ENCODE measurements at places on chromosomes 5 and 9. TPM values are rescaled to one million over a fixed set of nuclear protein-coding genes. Genes with fewer than 3 reads are reported as not detected.
A peak's percentile ranks its signal among the peaks of the same experiment; 100 is the strongest.

GRCh38 chr9:15965246-15965745 lies 412.5 kb downstream of the CCDC171 start:
- no peaks in the 10 kb centered on the region for H3K27me3 ChIP-seq
- peaks cover 8% of the 10 kb centered on the region for H3K4me1 ChIP-seq
- no peak for DNase-seq
- no peak overlapping the region for H3K27ac ChIP-seq
- H3K36me3 ChIP-seq: no peaks in the 10 kb centered on the region
- H3K4me3 ChIP-seq: no peak overlapping the region

FRMPD1 gene
- not detected for total RNA-seq

DNA sequence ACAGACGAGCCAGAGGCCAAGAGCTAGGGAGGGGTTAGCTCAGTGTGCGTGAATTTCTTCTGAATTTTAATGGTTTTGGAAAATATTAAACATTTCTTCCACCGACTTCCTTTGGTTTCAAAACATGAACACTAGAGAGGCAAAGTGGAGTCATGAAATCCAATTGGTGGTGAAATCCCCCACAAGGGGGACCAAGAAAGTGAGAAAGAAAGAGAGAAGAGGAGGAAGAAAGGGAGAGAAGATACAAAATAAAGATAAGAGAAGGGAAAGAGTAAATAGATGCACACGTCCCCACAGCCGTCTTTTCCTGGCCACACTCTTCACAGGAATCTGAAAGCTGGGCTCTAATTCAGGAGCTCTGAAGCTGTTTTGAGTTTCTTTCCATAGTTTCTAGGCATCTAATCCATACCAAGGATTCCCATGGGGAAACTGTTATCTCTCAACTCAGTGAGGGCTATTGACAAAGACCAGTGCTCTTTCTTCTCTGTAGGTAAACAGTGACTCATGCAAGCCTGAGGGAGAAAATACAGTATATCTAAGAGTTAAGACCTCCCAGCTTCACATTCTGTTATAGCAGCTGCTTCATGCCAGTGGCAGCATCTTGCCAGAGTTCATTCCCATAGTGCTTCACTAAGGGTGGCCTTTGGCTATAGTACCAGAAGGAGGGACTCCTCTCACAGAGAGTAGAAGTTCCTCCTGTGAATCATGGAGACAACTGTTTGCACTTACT lies 115.8 kb upstream of the LIFR start:
- no peak for DNase-seq
- no peaks in the 10 kb centered on the region for H3K4me1 ChIP-seq
- peaks cover 19% of the 10 kb centered on the region for H3K27me3 ChIP-seq

KCNV2 gene
- not detected for total RNA-seq

DNA sequence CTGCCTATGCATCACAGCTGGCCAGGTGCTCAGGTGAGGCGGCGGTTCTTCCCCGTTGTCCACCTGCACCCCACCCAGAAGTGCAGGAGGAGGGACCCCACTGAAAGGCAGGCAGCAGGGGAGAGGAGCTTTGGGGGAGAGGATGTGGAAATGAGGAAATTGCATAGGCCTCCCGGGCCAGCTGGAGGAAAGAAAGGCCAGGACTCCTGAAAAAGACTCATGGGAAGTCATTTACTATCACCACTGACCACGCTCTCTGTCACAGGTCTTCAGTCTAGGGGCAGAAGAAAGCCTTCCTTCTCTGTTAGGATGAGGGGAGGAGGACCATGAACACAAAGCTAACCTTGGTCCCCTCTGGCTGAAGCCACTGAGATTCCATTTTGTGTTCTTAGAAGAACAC lies 28.1 kb downstream of the KCNMB1 start:
- no peaks in the 10 kb centered on the region for H3K4me1 ChIP-seq
- peaks cover 7% of the 10 kb centered on the region for H3K27me3 ChIP-seq
- H3K36me3 ChIP-seq: no peaks in the 10 kb centered on the region
- H3K4me3 ChIP-seq: no peak overlapping the region
- DNase-seq: no peak

OBP2B gene
- not detected for total RNA-seq

PCDH1 gene
- 0.18 TPM for total RNA-seq

RGS14 gene
- 1.1 TPM for total RNA-seq

PTAR1 gene
- 57.2 TPM for total RNA-seq

DNA sequence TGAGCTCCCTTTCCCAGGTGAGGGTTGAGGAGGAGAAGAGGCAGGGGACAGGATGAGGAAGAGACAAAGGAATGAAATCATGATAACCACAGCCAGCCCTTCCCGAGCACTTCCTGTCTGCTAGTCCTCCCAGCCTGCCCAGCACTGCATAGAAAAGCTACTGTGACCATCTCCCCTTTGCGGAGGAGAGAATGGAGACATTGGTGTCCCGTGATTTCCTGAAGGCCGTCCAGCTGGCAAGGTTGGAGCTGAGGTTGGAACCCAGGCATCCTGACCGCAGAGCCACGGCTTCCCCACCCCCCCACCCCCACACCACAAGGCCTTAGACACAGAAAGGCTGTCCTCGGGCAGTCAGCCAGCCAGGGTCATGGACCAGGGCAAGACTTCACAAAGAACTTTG lies 131.1 kb upstream of the ICE1 start:
- H3K4me3 ChIP-seq: no peak overlapping the region
- peaks cover 33% of the 10 kb centered on the region for H3K4me1 ChIP-seq
- DNase-seq: no peak
- peaks cover 6% of the 10 kb centered on the region for H3K27me3 ChIP-seq
- H3K36me3 ChIP-seq: no peaks in the 10 kb centered on the region
- no peak overlapping the region for H3K27ac ChIP-seq

- peaks cover 11% of the 10 kb centered on the region for H3K36me3 ChIP-seq
- H3K4me3 ChIP-seq: no peak overlapping the region
- no peak for DNase-seq
- no peak overlapping the region for H3K27ac ChIP-seq
- peaks cover 2% of the 10 kb centered on the region for H3K27me3 ChIP-seq
- H3K4me1 ChIP-seq: no peaks in the 10 kb centered on the region
These were observed 481.6 kb downstream of the SPATA31A7 start for GRCh38 chr9:61671276-61671973.

- peak overlapping the region; percentile 36 for H3K4me3 ChIP-seq
- peak overlapping the region; percentile 89 for H3K27ac ChIP-seq
- peaks cover 58% of the 10 kb centered on the region for H3K4me1 ChIP-seq
- peaks cover 38% of the 10 kb centered on the region for H3K36me3 ChIP-seq
These were observed 46.9 kb downstream of the AHRR start for GRCh38 chr5:368183-369084.

GRCh38 chr5:75465480-75465879 lies 45.9 kb downstream of the CERT1 start:
- H3K36me3 ChIP-seq: peaks cover 27% of the 10 kb centered on the region
- no peak overlapping the region for H3K4me3 ChIP-seq
- H3K27ac ChIP-seq: no peak overlapping the region
- no peaks in the 10 kb centered on the region for H3K27me3 ChIP-seq
- no peak for DNase-seq

GRCh38 chr5:158010831-158011230 lies 151.9 kb upstream of the CLINT1 start:
- H3K36me3 ChIP-seq: no peaks in the 10 kb centered on the region
- DNase-seq: no peak
- H3K4me3 ChIP-seq: no peak overlapping the region
- no peaks in the 10 kb centered on the region for H3K4me1 ChIP-seq

DNA sequence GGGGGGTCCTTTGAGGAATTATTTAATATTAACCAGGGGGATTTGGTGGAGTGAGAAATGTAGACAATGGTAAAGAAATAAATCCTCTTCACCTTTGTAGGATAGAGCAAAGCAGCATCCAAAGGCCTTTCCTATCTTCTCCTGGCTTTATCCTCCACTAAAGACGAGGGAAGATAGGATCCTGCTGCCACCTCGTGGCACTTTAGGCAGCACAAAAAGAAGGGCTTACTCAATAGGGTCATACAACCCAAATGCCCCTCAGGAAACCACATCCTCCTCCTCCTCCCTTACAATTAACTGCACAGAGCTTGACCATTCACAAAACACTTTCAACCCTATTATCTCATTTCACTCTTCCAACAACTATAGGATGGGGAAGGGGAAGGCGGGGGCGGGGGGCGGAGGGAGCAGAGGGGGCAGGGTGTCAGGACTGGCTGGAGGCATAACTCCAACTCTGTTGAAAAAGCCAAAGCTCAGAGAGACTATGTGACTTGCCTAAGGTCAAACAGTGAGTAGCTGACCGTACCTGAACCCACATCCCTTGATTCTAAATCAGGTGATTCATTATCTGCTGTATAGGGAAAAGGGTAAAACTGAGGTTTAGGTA lies 45.4 kb upstream of the MYOT start:
- DNase-seq: peak; percentile 28
- H3K4me3 ChIP-seq: no peak overlapping the region
- H3K36me3 ChIP-seq: no peaks in the 10 kb centered on the region

DNA sequence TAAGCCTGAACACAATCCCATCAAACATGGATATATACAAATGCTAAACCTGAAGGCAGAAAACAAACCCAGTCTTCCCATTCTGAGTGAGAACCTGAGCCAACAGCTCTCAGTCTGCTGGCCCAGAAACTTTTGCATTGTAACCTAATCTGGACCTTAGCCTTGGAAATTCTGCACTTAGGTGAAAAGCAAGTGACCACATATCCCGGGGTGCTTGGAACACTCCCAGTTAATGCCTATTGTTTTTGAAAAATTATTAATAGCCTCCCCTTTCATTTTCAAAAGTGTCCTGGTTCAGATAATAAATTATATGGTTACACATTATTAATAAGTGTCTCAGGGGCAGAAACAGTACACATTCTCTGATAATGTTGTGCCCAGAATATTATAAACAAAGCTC lies 228.3 kb upstream of the TARS1 start:
- no peaks in the 10 kb centered on the region for H3K4me1 ChIP-seq
- H3K36me3 ChIP-seq: no peaks in the 10 kb centered on the region
- H3K27me3 ChIP-seq: no peaks in the 10 kb centered on the region
- no peak overlapping the region for H3K27ac ChIP-seq
- no peak overlapping the region for H3K4me3 ChIP-seq

ACOT12 gene
- total RNA-seq: not detected

DNA sequence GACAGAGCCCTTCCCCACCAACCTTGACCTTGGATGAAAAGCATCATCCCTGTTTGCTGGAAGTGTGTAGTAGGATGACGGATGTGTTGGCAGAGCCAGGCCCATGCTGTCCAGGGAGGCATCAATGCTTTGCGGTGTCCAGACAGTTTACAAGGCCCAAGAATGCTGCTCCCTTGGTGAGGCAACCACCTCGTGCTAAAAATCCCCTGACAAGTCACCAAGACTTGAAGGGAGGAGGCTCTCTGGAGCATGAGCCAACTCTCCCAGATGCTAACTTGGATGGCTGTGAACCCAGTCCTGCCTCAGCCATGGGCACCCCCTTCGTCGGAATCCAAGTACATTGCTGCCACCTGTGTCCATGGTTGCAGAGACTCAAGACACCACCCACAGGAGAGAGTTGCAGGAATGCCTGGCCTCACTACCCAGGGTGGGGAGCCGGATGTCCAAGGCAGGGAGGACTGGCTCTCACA lies 9.5 kb upstream of the NKD2 start:
- no peaks in the 10 kb centered on the region for H3K36me3 ChIP-seq
- no peak overlapping the region for H3K4me3 ChIP-seq
- peaks cover 40% of the 10 kb centered on the region for H3K27me3 ChIP-seq
- no peak for DNase-seq
- peaks cover 7% of the 10 kb centered on the region for H3K4me1 ChIP-seq

GRCh38 chr5:1853531-1853930 lies 29.2 kb downstream of the IRX4 start:
- DNase-seq: no peak
- no peak overlapping the region for H3K4me3 ChIP-seq
- H3K27ac ChIP-seq: no peak overlapping the region
- no peaks in the 10 kb centered on the region for H3K4me1 ChIP-seq
- H3K27me3 ChIP-seq: peaks cover 43% of the 10 kb centered on the region
- H3K36me3 ChIP-seq: no peaks in the 10 kb centered on the region

DNA sequence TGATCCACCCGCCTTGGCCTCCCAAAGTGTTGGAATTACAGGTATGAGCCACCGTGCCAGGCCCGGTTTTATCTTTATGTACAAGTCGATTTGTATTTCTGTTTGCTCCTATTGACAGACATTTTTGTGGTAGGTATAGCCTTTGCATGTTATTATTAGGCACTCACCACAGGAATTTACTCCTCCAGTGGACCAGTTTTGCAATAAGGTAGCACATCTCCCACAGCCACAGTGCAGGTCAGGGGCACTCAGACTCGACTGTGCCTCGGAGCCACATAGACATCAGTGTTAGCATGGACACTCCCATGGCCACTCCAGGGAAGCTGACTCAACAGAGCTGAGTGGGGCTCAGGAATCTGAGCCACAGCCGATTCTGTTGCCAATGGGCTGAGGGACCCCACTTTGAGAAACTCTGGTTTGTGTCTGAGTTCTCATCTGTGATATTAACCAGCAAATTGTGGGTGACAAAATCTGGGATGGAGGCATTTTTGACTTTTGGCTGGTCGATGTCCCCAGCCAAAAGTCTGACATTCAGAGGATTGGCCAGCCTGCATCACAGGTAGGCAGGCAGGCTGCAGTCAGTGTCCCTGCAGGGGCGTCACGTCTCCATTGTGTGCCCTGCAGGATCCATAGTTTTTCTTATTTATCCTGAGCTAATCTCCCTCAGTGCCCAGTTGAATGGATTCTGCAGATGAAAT lies 15.0 kb upstream of the SHB start:
- H3K4me1 ChIP-seq: peaks cover 43% of the 10 kb centered on the region
- H3K27ac ChIP-seq: no peak overlapping the region
- H3K36me3 ChIP-seq: no peaks in the 10 kb centered on the region

ANKRD34B gene
- not detected for total RNA-seq

DNA sequence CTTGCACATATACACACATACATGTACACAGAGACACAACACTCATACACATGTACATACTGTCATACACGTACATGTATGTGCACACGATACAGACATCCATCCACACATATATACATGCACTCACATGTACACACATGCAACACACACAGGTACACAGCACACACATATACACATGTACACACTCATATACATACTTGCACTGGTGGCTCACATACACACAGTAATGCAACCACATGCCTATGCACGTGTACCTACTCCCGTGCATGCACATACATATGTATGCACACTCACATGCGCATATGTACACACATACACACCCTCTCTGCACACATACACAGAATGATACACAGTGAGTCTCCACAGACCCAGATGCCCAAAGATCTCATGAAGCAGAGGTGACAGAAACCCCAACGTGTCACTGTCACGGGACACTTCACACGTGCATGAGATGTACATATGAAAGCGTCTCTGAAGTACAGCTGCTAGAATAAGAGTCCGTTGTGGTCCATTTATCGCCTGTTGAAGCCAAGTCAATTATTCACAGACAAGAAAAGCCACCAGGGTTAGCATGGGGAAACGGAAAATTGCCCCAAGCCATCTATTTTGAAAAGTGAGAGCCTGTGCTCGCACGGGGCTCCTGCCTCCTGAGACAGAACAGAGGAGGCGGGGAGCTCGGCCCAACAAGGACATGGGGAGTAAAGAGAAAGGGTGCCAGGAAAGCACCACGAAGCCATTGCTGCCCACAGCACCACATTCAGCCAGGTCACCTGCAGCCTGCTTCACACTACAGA lies 24.9 kb downstream of the LPCAT1 start:
- H3K4me1 ChIP-seq: peaks cover 3% of the 10 kb centered on the region
- no peak overlapping the region for H3K4me3 ChIP-seq
- H3K27ac ChIP-seq: no peak overlapping the region
- H3K36me3 ChIP-seq: peaks cover 5% of the 10 kb centered on the region
- no peaks in the 10 kb centered on the region for H3K27me3 ChIP-seq

All from HFFc6 (cell line).